ENCODE measurements at places on chromosomes 1 and 21.

DNA sequence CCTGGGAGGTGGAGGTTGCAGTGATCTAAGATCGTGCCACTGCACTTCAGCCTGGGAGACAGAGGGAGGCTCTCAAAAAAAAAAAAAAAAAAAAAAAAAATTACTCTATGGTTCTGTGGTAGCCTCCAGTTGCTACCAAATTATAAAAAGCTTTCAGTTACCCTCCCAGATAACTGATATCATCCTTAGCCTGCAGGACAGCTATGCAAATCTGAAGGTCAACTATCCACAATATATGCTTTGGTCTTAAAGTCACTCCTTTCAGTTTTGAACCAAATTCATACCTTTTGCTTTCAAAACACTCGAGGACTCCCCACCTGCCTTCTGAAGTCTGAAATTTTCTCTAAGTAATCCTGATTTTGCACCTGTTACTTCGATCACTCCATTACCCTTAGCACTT is 3.1 kb downstream of the MIXL1 start:
- no peak for DNase-seq

GRCh38 chr21:43330306-43330881 is 96.5 kb downstream of the SIK1 start:
- no peak for DNase-seq

- DNase-seq = no peak
These were observed 292.6 kb downstream of the NUF2 start for GRCh38 chr1:163614361-163614760.

GRCh38 chr1:23864801-23865542 is 3.1 kb downstream of the FUCA1 start:
- no peak for DNase-seq

GRCh38 chr21:42746593-42747275 is 93.3 kb downstream of the PDE9A start:
- DNase-seq = no peak

- no peak for DNase-seq
These were observed 19.3 kb upstream of the RAB3GAP2 start for GRCh38 chr1:220291580-220291979.

GRCh38 chr1:52603630-52604029 is 1.5 kb downstream of the GPX7 start:
- DNase-seq = no peak

DNA sequence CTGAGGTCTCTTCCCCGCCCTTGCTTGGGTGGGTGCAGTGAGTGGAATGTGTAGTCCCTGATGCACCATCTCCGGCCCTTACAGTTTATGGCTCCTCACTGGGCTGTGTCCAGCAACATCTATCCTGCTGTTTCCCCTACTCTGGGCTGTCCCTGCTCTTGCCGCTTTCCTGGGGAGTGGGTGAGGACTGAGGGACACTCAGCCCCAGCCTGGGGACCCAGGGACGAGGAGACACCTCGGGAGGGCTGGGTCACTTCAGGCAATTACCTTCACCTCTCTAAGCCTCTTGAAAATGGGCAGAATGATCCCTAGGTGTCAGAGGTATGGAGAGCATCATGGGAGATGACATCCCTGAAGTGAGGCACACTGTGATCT is 13.6 kb upstream of the LRP8 start:
- no peak for DNase-seq

GRCh38 chr1:173057984-173058383 is 7.2 kb upstream of the TNFSF18 start:
- DNase-seq = no peak

DNA sequence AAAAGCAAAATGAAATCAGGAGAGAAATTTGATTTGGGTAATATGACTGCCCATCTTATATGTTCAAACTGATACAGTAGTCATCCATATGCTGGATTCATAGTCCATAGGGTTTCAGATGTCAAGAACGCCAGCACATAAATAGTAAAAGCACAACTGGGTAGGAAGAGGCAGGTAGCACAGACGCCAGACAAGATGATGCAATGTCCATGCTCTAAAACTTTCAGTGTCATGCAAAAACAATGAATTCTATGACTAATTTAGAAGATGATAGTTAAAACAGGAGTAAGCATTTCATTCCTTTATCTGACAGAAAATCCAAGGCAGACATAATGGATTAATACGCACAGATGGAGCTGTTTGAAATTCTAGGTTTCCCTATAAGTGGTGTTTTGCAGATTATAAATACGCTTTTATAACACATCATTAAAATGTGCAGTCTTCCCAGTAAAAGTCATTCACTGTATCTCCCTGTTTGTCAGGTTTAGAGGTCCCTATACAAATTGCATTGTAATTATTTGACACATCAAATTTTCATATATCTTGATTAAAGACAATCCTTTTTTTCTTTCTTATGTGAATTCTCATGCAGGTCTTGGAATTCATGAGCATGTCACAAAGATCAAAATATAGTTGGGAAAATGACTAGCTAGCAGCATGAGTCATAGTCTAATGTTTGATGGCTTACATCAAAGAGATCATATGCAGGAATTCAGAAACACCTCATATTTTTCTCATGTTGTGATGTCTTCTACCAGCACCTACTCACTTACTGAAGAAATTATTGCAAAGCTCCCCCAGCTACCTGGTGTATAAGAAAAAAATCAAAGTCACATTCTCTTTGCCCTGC is 139.9 kb downstream of the DSCAM start:
- no peak for DNase-seq

- no peak for DNase-seq
These were observed 50.6 kb upstream of the ZC3H12A start for GRCh38 chr1:37423810-37424209.

GRCh38 chr1:71835442-71835813 is 446.9 kb downstream of the NEGR1 start:
- no peak for DNase-seq

DNA sequence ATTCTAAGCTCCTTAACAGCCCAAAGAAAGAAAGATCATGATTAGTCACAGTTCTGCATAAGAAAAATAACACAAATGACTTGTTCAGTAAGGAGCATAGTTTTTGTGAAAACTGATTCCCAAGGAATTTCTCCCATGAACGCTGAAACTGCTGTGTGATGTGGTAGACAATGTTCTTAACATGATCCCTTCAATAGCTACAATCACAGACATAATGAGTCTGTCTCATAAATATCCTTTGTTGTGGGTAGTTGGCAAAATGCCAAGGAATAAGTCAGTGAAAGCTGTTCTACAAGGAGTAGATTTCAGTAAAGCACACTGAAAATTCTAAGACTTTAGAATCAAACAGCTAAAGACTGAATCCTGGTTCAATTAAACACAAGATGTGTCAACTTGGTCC is 404.8 kb downstream of the HLX start:
- DNase-seq = no peak

Measured in psoas muscle (tissue), 8 donors.